Heart right ventricle (tissue), 16 donors: ENCODE measurements at places on chromosomes 4 and X. TPM values are rescaled to one million over a fixed set of nuclear protein-coding genes. Genes with fewer than 3 reads are reported as not detected.

Gene KLHL8
- 15.0 TPM for total RNA-seq

GRCh38 chrX:33014949-33015348, 196.4 kb downstream of the DMD start:
- no peak for DNase-seq

GRCh38 chr4:26009502-26009901, 95.5 kb downstream of the SMIM20 start:
- DNase-seq = no peak

DNA sequence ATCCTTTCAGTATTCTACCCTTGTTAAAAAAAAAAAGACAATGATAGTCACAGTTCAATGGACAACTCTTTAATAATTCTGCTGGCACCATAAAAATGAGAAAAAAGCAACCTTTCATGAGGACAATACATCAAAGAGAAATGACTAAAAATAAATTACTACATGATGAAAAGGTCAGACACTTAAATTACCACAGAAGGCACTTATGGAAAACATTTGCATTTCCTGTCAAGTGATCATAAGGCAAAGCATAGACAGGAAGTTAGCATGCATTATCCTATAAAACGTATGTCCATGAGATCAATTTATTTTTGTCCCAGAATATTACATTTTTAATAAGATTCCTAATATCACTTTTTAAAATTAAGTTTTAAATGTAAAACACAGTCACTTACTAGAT, 303.8 kb downstream of the SPOCK3 start:
- no peak for DNase-seq

GRCh38 chrX:13473442-13474163, 95.8 kb upstream of the EGFL6 start:
- DNase-seq = no peak

DNA sequence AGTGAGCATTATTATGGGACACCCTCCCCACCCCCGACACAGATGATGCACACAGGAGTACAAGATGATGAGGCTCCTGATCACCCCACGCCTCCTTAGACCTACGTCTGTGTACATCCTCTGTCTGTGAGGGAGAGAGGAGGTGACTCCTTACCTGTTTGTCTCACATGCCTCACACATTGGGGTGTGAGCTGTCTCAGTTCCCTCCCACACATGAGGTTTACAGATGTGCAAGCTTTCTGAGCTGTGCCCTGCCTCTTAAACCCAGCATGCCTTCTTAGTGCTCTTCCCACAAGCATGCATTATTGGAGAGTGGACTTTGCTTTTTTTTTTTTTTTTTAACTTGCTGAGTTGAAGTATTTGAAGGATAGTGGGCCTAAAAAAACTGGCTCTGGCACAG, 76.7 kb downstream of the CLCN5 start:
- DNase-seq = no peak

DNA sequence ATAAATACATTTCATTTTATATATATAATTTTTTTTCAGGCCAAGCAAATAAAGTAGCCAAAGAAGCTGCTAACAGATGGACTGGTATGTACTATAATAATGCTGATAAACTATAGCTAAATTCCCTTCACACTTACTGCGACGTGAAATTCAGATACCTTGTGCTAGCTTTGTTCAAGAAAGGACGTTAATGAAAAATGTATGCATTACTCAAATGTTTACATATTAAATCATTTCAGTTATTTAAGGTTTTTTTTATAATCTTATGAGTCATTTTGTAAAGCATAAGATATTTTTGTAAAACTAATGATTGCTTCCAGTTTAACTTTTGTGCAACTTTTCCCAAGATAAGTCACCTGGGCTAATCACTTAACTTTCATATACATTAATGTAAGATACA, 57.2 kb upstream of the TMEM131L start:
- no peak for DNase-seq
